Stimulated activated CD8-positive, alpha-beta memory T cell treated with anti-CD3 and anti-CD28 coated beads, Interleukin-4, amount 100 ng/mL, for 1 hour (primary cell): ENCODE measurements at places on chromosomes 7 and 10.

DNA sequence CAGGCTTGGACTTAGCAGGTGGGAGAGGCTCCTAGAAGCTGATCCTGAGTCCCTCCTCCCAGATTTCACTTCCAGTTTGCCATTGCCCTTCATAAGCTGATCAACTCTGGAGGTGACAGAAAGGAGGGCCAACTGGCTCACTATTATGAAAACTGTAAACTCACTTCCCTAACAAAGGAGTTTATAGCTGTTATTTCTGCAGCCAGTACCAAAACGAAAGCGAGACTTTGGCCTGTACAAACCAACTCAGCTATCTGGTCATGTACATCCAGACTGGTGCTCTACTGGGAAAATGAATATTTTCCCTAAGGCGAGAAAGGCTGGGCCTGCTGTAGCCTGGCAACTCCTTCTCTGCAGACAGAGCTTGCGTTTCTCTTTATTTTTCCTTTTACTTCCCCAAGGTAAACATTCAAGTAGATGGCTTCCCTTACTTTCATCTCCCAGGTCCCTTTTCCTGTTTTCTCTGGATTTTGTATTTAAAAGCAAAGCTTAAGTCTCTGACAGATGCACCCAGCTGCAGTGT, 54.7 kb downstream of the GALNT17 start:
- DNase-seq = no peak

DNA sequence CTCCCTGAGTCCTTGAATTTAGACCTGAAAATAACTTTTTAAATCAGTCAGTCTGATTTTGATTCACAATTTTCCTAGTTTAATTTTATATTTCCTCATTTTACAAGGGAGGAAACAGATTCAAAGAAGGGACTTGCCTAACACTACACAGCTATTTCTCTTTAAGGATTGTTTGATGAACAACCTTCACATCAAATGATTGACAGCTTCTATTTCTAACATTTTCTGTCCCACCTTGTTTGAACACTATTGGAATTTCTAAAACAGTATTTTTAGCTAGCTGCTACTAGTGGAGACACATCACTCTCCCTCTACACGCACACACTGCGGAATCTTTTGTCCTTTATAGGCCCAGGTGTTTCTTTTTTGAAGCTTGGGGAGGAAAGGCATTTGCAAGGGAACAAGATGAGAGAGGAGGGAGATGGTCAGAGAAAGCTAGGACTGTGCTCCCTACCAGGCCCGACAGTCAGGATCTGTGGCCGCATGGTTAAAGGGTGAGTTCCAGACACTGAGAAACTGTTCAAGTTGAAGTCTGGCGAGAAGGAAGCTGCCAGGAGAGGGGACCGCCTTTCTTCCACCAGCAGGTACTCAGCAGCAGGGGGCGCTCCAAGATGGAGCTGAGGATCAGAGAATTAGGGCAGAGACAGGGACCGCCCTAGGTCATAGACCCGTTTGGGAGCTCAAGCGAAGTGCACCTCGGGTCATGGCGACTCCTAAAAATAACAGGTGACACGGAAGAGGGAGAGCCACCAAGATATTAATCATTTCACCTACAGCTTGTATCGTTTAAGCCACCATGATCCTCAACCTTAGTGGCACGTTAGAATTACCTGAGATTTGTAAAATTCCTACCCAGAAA, 49.7 kb downstream of the DNAJC12 start:
- peak; percentile 39 for DNase-seq

GRCh38 chr10:71961831-71962230, 2.4 kb upstream of the CHST3 start:
- DNase-seq = no peak

- no peak for DNase-seq
Observed at GRCh38 chr10:61153771-61154170, 209.8 kb upstream of the RHOBTB1 start.

- no peak for DNase-seq
Observed at GRCh38 chr10:44933451-44934321, 22.5 kb downstream of the TMEM72 start.

GRCh38 chr10:116104210-116104932, 168.6 kb downstream of the GFRA1 start:
- DNase-seq = no peak
